HL-60 (cell line): ENCODE measurements at places on chromosomes 13 and 19.
A peak's percentile ranks its signal among the peaks of the same experiment; 100 is the strongest.

GRCh38 chr13:67001363-67001762 lies 228.8 kb downstream of the PCDH9 start:
- DNase-seq, result no peak

- DNase-seq, result peak; percentile 70
Observed at GRCh38 chr13:109700176-109700575, 86.2 kb downstream of the IRS2 start.

DNA sequence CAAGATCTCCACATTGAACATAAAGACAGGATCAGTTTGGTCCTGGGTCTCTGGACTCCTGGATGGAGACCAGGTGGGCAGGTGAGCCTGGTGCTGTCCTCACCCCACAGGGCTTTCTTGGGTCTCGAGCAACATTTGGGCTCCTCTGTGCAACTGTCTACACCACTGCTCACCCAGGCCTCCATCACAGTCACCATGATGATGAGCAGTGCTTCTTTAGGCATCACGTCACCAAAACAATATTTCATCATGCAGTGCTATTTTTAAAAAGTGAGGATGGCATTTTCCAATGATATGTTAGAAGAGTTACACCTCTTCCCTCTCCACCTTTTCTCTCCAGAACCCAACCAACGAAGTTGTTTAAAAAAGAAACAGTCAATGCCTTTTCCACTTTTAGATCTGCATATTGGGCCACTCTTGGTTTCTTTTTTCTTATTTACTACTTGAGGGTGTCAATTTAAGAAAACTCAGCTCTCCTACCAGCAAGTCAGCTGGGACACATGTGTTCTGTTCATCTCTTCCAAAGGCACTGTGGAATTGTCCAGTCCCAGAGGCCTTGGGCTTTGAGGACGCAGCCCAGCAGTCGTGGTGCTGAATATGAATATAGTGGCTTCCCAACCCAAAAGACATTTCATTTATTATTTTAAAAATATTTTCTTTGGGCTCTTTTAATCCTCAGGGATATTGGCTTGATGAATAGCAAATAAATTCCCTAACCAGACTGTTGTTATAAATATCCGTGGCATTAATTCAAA lies 405.7 kb downstream of the KCNRG start:
- DNase-seq, result no peak

DNA sequence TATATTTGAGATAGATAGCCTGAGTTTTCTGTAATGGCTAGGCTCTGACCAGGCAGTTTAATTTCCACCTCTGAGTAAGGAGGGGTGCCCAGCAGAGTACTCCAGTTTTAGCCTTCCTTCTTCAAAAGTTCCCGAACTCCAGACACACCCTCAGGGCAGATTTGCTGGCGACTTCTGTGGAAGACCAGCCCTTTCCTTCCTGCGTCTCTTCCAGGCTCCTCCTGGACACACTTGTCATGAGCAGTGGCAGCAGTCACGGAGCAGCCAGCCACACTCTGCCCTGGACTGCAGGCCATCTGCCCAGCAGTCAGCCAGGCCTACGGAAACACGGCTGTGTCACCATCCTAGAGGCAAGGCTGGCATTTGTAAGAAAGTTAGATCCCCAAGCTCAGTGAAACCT lies 6.6 kb upstream of the FLT1 start:
- no peak for DNase-seq

DNA sequence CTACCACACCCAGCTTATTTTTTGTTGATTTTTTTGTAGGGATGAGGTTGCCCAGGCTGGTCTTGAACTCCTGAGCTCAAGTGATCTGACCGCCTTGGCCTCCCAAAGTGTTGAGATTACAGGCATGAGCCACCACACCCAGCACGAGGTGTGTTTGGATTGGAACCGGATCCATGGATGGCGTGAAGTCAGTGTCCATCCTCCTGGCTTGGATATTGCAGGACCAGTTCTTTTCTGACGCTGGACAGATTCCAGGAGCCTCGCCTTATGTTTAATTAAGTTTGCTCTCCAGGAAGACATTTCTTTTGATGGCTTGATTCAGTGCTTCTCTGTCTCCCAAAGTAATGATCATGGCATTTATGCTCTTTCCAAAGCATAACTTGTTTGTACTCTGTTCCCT lies 14.4 kb upstream of the RFXAP start:
- no peak for DNase-seq

DNA sequence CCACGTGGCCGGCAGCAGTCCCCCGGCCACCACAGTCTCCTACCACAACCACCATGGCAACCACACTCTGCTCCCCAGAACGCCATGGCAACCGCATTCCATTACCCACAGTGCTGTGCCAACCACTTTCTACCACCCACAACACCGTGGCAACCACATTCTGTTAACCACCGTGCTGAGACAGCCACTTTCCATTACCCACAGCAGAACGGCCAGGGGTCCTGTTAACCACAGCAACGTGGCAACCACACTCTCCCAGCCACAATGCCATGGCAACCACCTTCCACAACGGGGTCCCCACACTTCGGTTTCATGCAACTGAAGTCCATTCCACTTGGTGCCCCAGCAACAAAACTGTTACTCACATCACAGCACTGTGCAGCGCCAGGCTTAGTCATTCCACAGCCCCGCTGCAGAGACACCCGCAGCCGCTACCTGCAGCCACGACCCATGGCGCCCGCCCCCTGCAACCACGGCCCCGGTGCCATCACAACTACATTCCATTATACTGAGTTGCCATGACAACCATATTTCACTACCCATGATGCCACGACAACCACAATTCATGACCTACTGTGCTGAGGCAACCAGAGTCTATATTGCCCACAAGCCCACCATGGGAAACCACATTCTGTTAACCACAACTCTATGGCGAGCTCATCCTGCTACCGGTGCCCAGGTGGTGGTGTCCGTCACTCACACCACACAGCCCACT lies 10.0 kb downstream of the DPF1 start:
- DNase-seq, result no peak

GRCh38 chr19:43467730-43468129 lies 2.3 kb upstream of the LYPD3 start:
- DNase-seq, result no peak

GRCh38 chr13:32707471-32707870 lies 121.2 kb downstream of the PDS5B start:
- DNase-seq, result no peak

GRCh38 chr19:44019498-44019897 lies 5.7 kb upstream of the ZNF222 start:
- no peak for DNase-seq

DNA sequence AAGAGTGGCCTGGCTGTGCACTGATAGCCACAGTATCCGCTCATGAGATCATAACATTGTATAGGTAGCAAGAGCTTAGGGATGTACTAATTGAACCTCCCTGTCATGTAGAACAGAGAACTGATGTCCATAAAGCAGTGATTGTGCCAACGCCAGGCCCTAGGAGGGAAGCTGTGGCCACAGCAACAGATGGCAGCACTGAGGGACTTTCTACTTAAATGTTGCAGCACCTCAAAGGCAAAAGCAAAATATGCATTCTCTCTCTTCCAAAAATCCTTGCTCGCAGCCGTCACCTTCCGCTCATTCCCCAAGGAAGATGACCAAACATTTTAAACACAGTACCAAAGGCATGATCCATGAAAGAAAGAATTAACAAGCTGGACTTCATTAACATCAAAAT lies 32.3 kb downstream of the COL4A1 start:
- DNase-seq, result no peak

- DNase-seq, result no peak
Observed at GRCh38 chr13:43942286-43942685, 62.6 kb downstream of the LACC1 start.

- DNase-seq, result peak; percentile 29
Observed at GRCh38 chr19:51458899-51459505, 748 bp upstream of the SIGLEC8 start.

GRCh38 chr13:42600943-42601342 lies 27.0 kb downstream of the TNFSF11 start:
- no peak for DNase-seq

DNA sequence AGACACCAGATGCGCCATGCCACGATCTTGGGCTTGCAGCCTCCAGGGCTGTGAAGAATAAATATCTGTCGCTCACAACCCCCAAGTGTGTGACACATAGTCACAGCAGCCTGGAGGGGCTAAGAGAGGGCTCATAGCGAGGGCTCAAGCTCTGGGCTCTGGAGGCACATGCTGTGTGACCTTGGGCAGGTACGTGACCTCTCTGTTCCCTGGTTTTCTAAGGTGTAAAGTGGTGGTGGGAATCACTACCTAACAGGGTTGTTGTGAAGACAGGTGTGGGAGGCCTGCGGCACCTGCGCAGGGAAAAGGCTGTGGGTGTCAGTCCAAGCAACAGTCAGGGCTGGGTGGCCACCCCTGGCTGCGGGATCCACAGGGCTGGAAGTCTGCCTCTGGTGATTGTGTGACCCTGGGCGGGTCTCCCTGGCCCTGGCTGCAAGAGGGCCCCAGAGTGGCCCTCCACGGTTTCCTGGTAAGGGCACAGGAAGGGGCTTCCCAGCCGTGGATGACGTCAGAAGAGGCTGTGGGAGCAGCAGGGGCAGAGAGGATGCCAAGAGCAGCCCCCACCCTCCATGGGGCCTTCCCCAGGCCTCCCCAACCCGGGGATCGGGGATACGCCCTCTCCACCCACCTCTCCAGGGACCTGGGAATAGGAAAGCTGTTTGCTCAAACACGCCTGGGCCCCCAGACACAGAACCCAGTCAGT lies 218.8 kb upstream of the SGCG start:
- no peak for DNase-seq

DNA sequence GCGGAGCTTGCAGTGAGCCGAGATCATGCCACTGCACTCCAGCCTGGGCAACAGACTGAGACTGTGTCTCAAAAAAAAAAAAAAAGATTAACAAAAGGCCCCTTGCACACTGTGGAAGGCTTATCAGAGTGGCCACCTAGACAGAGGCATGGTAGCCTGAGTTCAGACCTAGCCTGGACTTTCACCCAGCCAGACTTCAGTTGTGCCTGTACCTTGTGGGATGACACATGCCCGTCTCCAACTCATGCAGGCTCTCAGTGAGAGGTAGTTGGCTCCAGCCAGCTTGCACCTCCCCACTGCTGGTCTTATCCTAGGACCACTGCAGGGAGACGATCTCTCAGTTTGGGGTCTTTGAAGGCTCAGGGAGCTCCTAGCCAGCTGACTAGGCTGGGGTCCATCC lies 52.2 kb downstream of the GATAD2A start:
- no peak for DNase-seq

DNA sequence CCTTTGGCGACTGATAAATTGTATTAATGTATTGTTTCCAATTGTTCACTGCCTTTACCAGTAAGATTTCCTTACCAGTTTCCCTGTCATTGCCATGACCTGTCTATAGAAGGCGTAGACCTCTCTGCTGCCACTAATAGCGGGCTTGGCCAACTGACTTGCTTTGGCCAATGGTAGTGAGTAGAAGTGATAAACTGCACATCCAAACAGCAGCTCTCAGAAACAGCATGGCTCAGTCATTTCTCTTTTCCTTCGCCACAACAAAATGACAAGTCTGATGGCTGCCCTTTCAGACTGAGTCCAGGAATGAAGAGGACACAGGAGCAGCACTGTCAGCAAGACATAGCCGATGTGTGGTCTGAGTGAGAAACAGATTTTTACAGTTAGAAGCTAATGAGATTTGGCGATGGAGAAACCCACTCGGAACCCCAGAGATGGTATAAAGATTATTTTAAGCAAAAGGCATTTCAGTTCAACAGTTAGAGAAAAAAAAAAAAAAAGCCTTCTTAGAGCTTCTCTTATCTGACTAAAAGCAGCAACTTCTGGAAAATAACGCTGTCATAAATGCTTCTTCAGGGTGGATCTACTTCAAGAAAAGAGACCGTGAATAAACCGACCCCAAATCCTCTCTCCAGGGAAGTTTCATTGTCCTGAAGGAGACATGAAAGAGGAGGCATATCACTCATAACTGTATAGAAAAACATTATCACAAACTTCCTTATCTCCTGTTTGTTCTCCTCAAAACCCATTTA lies 42.0 kb upstream of the TM9SF2 start:
- no peak for DNase-seq

DNA sequence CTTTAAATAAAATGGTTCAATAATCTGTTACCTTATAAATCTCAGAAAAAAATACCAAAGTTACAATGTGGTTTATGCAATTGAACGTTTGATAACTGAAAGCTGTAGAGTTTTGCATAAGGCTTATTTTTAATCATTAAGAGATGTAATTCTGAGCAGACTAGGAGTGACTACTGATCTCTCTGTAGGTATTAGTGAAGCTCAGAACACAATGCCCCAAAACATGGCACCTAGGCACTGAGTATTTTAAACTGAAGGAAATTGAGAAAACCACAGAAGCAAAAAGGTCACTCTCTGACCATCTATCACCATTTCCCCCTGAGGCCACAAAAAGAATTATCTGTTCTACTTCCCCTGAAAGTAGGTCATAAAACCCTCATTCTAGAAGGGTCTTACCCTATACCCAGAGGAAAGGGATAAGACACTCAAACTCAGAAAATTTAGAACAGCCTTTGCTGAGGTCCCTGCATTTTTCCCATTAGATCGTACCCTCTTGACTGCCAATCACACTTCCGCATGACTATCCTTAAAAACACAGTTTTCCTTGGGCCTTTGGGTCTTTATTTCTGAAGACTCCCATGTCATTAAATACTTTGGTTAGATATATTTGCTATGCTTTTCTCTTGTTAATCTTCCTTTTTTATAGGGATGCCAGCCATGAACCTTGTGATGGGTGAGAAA lies 158.1 kb downstream of the PCDH9 start:
- no peak for DNase-seq

DNA sequence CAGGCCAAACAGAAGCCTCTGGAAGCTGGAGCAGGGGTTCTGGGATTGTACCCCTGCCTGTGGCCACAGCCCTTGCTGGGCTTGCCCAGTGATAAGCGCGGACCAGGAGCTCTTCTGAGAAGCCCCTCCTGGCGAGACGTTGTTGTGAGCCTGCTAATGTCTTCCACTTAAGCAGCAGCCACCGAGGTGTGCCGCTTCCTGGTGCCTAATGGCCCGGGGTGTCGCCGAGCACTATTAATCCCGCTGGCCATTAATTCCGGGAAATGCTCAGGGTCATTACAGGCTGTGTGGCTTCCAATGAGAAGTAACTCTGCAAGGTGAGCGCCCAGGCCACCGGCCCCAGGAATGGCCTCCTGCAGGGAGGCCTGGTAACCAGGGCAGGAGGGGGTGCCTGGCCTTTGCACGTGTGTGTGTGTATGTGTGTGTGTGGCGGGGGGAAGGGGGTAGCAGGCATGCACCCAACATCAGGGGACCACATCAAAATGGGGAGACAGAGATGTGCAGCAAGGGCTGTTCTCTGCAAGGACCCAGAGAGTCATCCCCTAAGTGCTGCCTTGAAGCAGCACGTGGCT lies 175.0 kb downstream of the URI1 start:
- no peak for DNase-seq
